NCI-H524 treated with DMSO at 0.1 percent for 48 hours (cell line): ENCODE measurements at places on chromosomes 3 and 15.

DNA sequence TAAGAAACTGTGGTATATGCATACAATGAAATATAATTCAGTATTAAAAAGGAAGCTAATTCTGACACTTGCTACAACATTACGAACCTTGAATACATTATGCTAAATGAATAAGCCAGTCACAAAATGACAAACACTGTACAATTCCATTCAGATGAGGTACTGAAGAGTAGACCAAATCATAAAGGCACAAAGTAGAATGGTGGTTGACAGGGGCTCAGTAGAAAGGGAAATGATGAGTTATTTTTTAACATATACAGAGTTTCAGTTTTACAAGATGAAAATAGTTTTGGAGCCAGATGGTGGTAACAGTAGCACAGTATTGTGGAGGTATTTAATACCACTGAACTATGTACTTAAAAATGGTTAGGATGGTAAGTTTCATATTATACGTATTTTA, 254.6 kb upstream of the RBMS3 start:
- DNase-seq = no peak

DNA sequence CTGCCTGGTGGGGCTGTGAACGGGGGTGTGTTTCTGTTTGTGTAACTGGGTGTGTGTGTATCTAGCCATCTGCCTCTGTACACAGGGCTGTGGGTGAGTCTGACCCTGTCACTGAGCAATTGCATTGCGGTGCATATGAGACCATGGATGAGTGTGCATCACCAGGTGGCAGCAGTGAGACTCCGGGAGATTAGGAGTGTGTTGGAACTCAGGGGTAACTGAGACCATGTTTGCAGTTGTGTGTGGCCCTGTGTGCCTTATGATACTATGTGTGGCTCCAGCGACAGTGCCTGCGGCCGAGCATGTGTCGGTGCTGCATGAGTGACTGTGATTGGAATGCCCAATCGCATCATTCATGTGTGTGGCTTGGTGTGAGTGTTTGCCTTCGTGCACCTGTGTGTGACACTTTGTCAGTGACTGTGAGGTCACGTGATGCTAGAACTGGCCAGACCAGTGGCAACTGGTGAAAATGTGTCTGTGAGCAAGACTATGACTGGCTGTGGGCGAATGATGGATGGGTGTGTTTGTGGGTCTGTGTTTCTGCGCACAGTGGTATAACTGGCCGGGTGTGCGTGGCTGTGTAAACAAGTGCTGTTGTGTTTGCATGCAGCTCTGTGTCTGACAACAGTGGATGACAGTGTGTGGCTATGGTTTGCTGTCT, 14.0 kb downstream of the VILL start:
- DNase-seq = peak; percentile 18

DNA sequence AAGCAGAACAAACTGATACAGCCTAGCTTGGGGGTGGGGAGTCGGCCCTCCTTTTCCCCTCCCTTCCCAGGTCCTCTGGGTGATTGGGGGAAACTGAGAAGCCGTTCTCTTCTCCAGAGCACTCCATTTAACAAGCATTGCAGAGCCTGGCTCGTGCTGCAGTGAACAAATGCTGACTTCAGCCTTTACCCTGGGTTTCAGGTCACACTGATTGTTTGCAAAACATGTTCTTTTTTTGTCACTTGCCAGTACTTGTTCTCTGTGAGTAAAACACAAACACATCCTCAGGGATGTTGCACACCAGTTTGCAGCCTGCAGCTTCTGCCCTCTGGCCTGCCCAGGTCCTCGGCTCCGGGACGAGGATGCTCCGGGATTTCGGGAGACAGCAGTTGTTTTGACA, 132.8 kb downstream of the PGPEP1L start:
- no peak for DNase-seq

- no peak for DNase-seq
These were observed 93.4 kb downstream of the MBNL1 start for GRCh38 chr3:152362086-152362485.

DNA sequence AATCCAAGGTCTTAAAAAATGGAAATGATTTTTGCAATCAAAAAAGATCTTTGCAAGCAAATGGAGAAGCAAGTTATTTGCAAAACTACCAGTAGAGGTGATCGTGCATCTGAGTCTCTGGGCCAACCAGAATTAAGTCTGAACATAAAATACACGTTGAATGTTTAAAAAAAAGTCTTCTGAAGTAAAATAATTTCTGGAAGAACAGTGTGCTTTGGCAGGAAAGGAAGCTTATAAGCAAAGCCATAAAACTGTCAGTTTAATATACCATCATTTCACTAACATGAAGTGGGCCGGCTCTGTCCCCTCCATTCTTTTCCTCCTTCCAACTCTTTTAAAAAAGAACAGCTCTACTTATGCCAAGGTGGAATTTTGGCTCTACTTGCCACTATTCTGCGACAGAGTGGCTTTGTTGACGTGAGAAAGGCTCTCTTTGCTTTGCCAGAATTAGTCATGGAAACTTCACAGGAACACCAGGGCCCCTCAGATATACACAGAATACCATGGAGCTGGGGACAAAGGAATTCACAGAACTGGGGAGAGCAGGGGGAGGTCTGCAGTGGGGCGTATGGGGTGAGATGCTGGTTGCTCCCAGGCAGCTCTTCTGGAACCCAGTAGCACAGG, 29.8 kb downstream of the FSTL1 start:
- DNase-seq = no peak

GRCh38 chr15:73028831-73029451, 23.3 kb upstream of the NEO1 start:
- no peak for DNase-seq

GRCh38 chr3:71495708-71496472, 87.6 kb downstream of the FOXP1 start:
- no peak for DNase-seq

DNA sequence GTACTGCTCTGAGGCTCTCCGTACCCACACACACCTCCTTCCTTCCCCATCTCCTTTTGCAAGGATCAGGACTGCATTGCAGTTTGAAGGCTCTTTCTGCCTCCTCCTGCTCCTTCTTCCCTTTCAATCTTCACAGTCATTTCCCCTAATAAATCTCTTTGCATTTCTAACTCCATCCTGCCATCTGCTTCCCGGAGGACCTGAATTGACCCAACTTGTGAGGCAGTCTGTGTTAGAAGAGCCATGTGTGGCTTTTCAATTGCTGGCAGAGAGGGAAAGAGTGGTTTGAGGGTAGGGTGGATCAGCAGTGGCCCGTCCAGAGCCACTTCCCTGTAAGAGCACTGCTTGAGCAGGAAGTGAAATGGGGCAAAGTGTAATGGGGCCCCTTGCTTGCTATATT, 35.8 kb downstream of the ANAPC13 start:
- DNase-seq = no peak

GRCh38 chr15:36722555-36722954, 143.1 kb downstream of the CDIN1 start:
- DNase-seq = no peak

DNA sequence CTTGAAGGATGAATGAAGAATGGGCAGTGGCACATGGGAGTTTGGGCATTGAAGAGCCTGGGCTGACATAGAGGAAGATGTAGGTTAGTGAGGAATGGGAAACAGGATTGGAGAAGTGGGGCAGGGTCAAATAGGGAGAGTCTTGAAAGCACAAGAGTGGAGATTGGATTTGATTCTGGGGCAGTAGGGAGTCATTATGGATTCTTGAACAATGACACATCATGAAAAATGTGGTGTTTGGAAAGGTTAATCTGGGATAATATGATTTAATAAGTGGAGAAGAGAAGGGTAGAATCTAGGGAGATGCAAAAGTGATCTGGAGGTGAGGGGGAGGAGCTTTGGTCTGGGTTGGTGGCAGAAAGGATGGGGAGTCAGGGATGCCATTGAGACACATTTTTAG, 45.4 kb upstream of the ROPN1 start:
- DNase-seq = no peak

GRCh38 chr15:41560572-41560874, 1.5 kb downstream of the TYRO3 start:
- peak; percentile 71 for DNase-seq

- DNase-seq = no peak
These were observed 136.0 kb upstream of the DAZL start for GRCh38 chr3:16741103-16741758.

DNA sequence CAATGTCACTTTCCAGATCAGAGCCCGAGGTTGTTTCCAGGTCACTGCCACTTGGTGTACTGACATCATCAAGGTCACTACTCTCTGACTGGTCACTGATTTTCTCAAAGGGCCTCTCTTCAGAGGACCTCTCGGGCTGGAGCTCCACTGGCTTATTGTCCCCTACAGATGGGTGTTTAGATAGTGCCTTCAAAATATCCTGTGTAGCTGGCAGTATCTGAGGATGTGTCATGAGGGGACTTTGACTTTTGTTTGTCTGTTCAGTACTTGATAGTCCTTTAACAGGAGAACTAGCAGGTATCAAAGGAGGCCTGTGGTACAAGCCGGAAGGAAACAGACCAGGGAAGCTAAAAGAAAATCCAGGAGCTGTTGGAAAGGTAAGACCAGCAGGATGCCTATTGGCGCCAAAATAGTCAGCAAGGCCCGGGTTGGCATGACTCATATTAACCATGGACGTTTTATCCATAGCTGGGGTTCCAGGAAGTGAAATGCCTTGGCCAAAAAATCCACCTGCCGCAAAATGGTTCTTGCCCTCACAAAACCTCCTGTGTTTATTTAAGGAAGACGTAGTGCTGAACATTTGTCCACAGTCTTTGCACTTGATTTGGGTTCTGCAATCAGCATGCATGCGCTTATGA, 547.3 kb downstream of the MECOM start:
- DNase-seq = no peak

DNA sequence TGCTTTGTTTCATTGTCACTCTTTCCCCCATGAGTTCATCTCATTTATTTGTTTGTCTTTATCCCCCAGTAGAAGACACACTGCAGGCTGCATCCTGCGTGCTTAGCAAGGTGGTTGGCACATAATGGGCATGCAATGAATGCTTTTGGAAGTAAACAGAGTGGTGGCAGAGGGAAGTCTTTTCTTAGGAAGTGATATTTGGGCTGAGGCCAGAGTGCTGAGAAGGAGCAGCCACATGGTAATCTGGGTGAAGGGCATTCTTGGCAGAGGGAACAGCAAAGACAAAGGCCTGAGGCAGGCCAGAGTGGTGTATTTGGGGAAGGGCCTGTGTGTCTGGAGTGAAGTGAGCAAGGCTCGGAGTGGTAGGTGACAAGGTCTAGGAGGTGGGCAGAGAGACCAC, 17.7 kb upstream of the ADAMTS7 start:
- DNase-seq = no peak

- no peak for DNase-seq
These were observed 546.6 kb downstream of the MFSD1 start for GRCh38 chr3:159348431-159348830.

GRCh38 chr3:186477876-186478275, 66.3 kb downstream of the CRYGS start:
- no peak for DNase-seq

DNA sequence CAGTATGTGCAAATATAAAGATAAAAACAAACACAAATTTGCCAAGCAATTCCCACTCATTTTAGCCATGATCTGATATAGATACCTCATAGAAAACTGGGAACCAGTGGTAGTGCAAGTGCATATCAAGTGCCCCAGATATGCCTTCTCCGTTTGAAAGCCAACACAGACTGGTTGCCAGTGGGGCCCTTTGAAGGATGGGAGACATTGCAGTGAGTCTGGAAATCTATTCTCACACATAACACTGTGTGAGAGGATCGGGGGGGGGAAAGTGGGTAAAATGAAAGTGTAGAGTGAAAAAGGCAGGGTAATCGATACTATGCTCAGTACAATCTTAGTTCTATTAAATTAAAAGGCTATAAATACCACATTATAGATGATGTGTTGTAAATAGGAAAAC, 83.0 kb downstream of the CBLB start:
- DNase-seq = no peak

DNA sequence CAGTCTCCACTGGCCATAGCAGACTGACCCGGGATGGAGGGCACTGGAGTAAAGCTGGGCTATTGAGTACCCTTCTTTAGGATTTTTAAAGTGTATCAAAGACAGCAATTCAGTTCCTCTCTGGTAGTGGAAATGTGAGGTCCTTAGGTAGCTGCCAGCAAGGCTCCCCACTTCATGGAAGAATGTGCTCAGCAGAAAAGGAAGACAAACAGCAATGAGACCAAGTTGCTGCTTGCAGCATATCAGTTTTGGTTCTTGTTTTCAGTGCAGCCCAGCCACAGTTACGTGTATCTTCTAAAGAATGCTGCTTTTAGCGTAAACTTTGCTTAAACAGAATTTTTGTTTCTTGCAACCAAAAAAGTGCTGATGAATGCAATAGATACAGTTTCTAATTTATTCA, 374.0 kb upstream of the CBLB start:
- no peak for DNase-seq

GRCh38 chr15:78811124-78811824, at the start of gene ADAMTS7:
Gene ADAMTS7 (minus strand): TSS chr15:78811464. CDS start chr15:78811220, 244 bp downstream.
- DNase-seq = no peak

- DNase-seq = no peak
These were observed 70.7 kb downstream of the SEMA5B start for GRCh38 chr3:122956693-122957455.

DNA sequence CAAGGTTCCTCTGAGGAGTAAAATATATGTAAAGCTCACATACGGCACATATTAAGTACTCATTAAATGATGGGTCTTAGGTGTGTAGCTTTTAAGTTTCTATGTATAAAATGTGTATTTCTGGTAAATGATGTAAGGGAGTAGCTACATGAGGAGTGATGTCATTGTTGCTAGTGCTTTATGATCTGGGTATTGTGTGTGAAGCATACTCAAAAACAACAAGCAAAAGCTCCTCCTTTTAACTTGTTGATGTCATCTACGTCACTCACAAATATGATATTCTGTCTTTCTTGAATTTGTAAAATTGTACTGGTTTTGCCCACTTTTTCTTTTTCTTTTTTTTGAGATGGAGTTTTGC, 1.4 kb upstream of the HERC1 start:
- no peak for DNase-seq

- no peak for DNase-seq
These were observed 11.1 kb upstream of the ROPN1B start for GRCh38 chr3:125957674-125958510.

GRCh38 chr15:40054855-40055575, 16.0 kb upstream of the SRP14 start:
- no peak for DNase-seq

DNA sequence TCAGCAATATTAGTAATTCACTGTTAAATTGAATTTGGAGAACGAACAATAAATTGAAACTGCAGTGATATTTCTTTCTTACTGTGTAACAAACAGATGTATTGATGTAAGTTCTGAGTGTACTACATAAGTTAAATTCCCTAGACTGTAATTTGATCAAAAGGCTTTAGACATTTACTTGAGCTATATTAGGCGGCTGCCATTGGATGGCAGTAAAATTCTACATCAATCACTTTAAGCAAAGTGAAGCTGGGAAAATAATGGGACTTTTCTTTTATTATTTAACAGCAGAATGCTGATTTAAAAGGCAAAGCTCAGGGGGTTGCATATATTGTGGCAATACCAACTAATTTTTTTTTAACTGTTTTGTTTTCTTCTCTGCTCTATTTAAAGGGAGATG, 212.6 kb upstream of the PLSCR5 start:
- peak; percentile 66 for DNase-seq

GRCh38 chr3:171307046-171307585, 153.1 kb downstream of the TNIK start:
- DNase-seq = no peak
